ENCODE measurements at places on chromosomes 13 and 19. TPM values are rescaled to one million over a fixed set of nuclear protein-coding genes. Genes with fewer than 3 reads are reported as not detected.

GRCh38 chr19:57651654-57651996 lies 17.1 kb upstream of the ZSCAN4 start:
- DNase-seq, result no peak

Gene ACTMAP
- 16.5 TPM for polyA plus RNA-seq

- DNase-seq, result no peak
Observed at GRCh38 chr13:35797991-35798390, 321.5 kb upstream of the MAB21L1 start.

DNA sequence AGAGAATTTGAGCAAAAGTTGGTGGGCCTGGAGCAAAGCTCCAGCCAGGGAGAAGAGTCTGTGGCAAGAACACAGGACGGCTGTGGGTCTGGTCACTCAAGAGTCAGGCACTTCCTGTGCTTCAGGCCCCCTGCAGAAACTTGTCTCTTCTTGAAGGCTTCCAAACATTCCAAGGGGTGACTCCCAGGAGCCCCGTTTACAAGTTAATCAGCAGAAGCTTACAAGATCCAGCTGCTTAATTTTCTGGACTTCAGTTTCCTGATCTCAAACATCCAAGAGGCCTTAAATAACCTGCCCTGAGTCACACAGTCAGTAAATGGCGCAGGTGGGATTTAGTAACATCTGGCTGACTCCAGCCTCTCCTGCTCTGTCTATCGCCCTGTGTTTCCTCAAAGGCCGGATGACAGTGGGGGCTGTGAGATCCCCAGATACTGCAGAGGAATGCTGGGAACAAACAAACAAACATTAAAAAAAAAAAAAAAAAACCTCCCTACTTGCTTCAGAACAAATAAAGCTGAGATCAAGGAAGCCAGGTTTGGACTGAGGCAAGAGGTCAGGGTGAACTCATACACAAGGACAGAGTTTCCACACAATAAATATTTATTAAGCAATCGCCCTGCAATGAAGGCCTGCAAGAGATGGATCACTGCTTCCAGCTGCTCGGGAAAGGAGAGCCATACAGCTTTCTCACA lies 175.4 kb upstream of the RFC3 start:
- peak; percentile 76 for DNase-seq

DNA sequence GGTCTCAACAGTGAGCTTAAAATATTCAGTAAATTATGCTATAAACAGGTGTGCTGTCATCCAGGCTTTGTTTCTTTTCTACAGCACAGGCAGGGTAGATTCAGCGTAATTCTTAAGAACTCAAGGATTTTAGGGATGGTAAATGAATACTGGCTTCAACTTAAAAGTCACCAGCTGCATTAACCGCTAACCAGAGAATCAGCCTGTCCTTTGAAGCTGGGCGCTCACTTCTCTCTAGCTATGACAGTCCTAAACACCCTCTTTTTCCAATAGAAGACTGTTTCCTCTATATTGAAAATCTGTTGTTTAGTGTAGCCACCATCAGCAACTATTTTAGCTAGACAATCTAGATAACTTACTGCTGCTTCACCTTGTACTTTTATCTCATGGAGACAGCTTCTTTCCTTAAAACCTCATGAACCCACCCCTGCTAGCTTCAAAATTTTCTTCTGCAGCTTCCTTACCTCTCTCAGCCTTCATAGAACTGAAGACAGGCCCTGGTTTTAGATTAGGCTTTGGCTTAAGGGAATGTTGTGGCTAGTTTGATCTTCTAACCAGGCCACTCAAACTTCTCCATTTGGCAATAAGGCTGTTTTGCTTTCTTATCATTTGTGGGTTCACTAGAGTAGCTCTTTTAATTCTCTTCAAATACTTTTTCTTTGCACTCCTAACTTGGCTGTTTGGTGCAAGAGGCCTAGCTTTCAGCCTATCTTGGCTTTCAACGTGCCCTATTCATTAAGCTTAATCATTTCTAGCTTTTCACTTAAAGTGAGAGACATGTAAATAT lies 89.5 kb downstream of the USP12 start:
- no peak for DNase-seq

DNA sequence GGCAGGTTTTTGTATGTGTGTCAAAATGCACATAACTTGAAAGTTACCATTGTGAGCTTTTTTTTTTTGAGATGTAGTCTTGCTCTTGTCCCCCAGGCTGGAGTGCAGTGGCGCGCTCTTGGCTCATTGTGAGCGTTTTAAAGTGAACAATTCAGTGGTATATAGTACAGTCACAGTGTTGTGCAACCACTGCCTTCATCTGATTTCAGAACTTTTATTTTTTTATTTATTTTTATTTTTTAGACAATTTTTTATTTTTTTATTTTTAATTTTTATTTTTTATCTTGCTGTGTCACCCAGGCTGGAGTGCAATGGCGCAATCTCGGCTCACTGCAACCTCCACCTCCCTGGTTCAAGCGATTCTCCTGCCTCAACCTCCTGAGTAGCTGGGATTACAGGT lies 15.0 kb downstream of the SLC25A42 start:
- DNase-seq, result no peak

- no peak for DNase-seq
Observed at GRCh38 chr13:25062479-25062878, 33.5 kb upstream of the PABPC3 start.

DNA sequence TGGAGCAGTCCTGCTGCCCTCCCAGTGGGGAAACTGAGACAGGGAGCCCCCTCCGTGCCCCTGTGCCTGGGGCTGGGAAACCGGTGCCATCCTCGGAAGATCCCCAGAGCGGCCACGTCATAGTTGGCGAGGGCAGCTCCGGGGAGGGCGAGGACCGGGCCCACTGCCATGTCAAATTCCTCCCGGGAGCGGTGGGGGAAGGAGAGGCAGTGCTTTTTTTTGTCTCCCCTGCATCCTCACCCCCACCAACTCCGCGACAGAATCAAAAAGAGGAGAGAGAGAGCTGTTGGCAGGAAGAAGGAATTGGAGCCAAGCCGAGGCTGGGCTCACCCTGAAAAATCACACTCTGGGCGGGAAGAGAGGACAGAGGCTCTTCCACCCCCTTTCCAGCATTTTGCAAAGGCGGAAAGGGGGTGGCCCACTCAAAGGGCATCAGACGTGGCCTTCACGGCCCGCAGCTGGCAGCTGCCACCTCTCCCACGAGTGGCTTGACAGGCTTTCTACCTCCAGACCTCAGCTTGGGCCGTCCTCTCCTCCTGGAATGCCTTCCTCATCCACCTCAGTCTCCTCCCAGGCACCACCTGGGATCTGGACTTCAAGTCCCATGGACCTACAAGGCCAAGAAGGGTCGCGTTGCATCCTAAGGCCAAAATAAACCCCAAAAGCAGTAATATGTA lies 19.6 kb upstream of the NFIC start:
- DNase-seq, result no peak

Gene AP2A1
- 58.8 TPM for polyA plus RNA-seq

Gene PNMA8A
- 0.27 TPM for polyA plus RNA-seq

DNA sequence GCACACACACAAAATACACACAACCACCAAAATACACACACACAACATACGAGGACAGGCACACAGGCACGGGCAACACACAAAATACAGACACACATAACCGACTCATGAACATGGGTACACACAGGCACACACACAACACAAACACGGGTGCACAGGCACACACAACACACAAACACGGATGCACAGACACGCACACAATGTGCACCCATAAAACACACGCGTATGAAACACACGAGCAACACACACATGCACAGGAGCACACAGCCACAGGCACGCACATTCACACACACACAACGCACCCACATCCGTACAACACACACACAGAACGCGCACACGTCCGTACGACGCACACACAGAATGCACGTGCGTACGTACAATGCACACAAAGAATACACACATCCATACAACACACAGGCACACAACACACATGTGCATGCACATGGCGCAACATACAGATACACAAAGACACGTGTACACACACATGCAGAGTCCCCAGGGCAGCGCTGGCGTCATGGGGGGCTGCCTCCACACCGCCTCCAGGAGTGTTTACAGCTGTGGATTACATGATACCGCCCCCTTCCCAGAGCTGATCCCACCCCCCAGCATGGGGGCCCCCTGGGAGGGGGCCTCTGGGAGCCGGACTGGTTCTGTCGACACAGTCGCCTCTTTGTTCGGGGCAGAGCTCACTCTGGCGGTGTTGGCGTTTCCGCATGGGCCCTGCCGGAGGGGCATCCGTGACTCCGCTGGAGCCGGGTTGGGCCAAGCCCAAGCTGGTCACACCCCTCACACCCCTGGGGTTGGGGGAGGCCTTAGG lies 2.9 kb downstream of the SBNO2 start:
- no peak for DNase-seq

Gene BCL3
- polyA plus RNA-seq, result 48.6 TPM

GRCh38 chr13:34031610-34032009 lies 213.7 kb downstream of the RFC3 start:
- DNase-seq, result no peak

Gene CAMSAP3
- polyA plus RNA-seq, result 87.4 TPM

DNA sequence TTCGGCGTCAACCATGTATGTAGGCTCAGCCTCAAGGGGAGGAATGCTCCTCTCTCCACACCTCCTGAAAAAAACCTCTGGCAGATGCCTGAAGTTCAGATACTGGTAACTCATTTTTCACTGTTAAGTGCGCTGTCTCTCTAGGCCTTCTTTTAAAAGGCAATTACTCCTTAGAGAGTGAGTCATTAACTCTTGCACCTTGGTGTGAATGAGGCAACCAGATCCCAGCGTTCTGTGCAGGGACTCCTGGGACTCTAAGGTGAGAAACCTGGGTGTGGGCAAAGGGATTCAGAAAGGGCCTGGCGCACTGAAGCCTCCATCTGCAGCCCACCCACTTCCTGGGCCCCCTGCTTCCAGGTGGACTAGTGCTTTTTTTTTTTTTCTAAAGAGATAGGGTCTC lies 71.7 kb downstream of the SIAH3 start:
- DNase-seq, result no peak

Gene KCTD12
- 38.9 TPM for polyA plus RNA-seq

DNA sequence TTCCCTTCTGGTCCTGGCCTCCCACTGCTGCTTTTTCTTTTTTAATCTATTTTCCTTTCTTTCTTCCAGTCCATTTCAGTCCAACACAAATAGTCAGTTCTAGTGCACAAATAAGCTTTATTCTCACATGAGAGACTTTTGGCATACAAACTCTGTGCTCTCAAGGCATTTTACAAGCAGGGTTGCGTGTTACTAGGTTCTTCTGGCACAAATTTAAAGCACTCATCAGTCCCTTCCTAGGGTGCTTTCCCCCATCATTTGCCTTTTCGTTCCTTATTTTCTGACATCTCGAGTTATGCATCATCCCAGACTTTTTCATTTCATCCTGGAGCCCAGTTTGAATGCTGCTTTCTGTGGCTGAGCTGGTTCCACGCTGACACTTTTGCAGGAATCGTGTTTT lies 29.8 kb upstream of the IL17D start:
- DNase-seq, result no peak

- no peak for DNase-seq
Observed at GRCh38 chr19:1110809-1111640, 7.2 kb downstream of the GPX4 start.

Gene KCTD15
- polyA plus RNA-seq, result 1.4 TPM

Gene AKT1S1
- 54.9 TPM for polyA plus RNA-seq

DNA sequence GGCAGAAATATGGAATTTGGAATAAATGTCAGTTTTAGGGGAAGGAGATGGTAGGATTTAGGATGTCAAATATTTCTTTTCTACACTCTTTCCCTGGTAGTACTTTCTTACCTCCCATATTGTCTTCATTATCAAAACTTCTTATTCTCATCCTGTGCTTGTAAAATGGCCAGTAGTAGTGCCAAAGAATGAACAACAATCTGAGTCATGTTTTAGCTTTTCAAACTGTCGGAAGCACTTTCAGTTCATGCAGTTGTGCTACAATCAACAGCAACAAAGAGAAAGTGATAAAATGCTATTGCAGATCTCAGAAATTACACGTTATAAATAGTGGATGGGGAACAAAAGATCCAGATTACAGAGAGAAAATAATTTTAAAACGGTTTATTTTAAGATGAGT lies 193.7 kb upstream of the RXFP2 start:
- DNase-seq, result no peak

Gene TMC4
- 118 TPM for polyA plus RNA-seq

GRCh38 chr13:33577007-33577406 lies 240.9 kb upstream of the RFC3 start:
- no peak for DNase-seq

Gene CD79A
- 8.9 TPM for polyA plus RNA-seq

Gene TRAPPC6A
- polyA plus RNA-seq, result 43.1 TPM

- no peak for DNase-seq
Observed at GRCh38 chr13:77523834-77524728, 11.4 kb upstream of the SCEL start.

GRCh38 chr19:12685831-12686230 lies 2.0 kb upstream of the GNG14 start:
- DNase-seq, result no peak

DNA sequence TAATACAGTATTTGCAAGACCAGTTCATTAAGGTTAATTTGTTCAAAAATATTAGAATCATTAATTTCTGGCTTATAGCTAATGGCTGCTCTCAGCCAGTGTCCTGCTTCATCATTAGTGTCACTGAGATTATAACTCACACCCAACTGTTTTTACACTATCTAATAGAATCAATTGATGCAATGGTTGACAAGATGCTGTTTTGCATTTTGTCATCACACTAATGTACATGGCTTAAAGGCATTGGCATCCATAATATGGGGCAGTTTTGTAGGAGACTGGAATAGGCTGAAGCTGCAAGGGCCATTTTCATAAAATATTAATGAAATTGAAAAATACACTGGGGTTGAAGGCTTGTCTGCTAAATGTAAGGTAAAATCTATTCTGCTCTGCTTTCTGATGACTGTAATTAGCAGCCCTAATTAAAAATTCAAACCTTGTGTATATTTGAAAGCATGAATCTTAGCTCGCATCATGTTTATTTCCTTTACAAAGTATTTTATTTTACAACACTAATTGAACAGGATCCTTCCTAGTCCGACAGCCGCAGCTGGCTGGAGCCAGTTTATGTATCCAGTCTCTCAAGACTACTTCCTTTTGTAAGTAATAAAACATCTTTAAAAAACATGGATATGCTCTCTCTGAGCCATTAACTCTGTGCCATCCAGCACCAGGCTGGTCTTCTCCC lies 296.7 kb downstream of the POU4F1 start:
- DNase-seq, result no peak

Gene CYP4F12
- 46.9 TPM for polyA plus RNA-seq

DNA sequence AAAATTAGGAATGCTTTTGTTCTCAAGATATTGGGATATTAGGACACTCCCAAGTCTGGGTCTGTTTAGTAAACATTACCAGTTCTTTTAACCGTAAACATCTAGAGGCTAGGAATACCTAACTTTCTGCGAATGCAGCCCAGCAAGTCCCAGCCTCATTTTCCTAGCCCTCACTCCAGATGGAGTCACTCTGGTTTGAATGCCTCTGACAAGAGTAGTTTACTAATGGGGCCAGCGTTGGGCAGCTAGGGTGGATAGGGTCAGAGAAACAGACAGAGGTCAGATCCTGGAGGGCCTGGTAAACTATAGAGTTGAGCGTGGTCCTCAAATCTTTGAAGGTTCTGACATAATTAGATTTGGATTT lies 53.6 kb downstream of the WDFY2 start:
- no peak for DNase-seq

Gene TMEM91
- 2.4 TPM for polyA plus RNA-seq
